ENCODE measurements at places on chromosomes 3 and 15.

GRCh38 chr15:41669701-41670100 is 9.5 kb downstream of the MGA start:
- DNase-seq = no peak

DNA sequence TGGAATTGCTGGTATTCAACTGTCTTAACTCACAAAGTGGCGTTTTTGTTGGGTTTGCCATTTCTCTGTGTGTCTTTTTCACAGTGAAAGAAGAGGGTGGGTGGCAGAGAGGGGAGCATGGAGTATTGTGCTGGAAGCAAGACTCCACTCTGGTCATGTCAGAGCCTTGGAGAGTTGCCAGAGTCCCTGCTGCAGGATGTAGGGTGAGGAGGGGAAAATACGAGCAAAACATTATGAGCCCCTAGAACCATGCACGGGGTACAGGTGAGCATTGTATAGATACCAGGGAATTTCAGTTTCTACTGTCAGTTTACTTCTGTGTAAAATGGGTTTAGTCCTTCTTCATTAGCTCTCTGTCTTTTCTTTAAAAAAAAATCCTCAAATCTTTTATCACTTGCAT is 249.9 kb downstream of the CACNA2D3 start:
- no peak for DNase-seq

GRCh38 chr15:56988219-56988618 is 69.8 kb downstream of the TCF12 start:
- no peak for DNase-seq

DNA sequence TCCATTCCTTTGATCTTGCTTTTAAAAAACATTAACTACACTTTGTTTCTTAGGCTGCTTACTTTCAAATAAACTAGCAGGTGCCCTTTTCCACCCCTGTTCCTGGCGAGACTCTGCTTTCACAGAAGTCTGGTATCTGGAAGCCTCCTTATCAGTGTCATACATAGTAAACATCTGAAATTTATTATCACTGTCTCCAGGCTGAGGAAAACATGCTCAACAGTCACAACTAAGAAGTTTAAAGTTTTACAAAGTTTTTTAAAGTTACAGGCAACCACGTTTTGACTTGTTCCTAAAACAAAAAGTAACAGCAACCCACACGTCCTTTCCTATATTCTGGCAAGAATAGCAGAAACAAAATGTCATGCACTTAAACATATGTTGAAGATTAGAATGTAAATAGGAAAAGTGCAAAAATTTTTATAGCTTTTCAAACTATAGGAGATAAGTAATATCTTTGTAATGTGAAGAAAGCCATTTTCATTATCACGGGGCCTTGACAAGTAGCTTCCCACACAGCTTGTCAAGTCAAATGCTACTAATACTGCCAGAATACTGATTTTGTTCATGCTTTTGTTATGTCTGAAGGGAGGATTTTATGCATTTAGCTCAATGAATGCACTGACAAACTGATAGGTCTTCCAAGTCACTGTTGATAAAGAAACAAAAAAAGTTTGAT is 275.2 kb upstream of the KCNMB2 start:
- DNase-seq = no peak

- no peak for DNase-seq
These were observed 1358.5 kb downstream of the ROBO2 start for GRCh38 chr3:78398401-78398800.

- DNase-seq = no peak
These were observed 123.3 kb upstream of the NANOGP8 start for GRCh38 chr15:35208353-35208752.

GRCh38 chr15:70513819-70514218 is 249.5 kb downstream of the UACA start:
- no peak for DNase-seq

GRCh38 chr3:58464866-58465265 is 27.0 kb upstream of the KCTD6 start:
- no peak for DNase-seq

DNA sequence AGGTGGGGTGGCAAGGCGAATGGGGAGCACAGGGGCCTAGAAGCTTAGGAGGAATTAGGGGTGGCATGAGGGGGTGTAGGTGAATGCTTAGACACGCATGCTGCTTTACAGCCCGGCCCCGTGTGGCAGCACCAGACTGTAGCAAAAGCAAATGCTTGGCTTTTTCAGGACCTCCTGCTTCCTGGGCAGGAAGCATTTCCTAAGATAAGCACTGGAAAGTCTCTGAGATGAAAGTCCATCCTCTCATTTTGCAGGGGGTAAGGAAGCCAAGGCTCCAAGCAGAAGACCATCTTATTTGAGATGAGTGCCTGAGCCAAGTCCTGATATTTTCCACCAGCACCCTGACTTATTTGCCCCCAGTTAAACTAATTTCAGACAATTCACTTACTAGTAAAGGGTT is 12.9 kb downstream of the SSUH2 start:
- no peak for DNase-seq

- no peak for DNase-seq
These were observed 59.8 kb downstream of the AGTR1 start for GRCh38 chr3:148757238-148758215.

DNA sequence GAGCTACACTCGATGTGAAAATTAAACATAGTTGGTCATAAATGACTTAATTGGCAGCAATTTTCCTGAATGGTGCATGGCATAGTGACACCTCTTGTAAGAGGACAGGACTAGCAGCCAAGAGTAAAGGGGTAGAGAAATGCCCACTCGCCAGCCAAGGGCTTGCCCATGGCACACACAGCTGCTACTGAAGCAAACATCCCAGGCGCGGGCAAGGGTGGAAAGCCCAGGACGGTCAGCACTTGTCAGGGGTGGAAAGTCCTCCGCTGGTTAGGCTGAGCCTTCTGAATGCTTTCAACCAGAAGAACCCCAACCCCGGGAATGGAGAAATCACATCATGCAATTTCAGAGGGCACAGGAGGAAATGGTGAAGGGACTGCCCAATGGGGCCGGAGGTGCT is 31.6 kb downstream of the BDH1 start:
- no peak for DNase-seq

- DNase-seq = no peak
These were observed 179.8 kb downstream of the MEX3B start for GRCh38 chr15:81865850-81866537.

GRCh38 chr3:8423307-8423706 is 78.3 kb upstream of the LMCD1 start:
- DNase-seq = no peak

DNA sequence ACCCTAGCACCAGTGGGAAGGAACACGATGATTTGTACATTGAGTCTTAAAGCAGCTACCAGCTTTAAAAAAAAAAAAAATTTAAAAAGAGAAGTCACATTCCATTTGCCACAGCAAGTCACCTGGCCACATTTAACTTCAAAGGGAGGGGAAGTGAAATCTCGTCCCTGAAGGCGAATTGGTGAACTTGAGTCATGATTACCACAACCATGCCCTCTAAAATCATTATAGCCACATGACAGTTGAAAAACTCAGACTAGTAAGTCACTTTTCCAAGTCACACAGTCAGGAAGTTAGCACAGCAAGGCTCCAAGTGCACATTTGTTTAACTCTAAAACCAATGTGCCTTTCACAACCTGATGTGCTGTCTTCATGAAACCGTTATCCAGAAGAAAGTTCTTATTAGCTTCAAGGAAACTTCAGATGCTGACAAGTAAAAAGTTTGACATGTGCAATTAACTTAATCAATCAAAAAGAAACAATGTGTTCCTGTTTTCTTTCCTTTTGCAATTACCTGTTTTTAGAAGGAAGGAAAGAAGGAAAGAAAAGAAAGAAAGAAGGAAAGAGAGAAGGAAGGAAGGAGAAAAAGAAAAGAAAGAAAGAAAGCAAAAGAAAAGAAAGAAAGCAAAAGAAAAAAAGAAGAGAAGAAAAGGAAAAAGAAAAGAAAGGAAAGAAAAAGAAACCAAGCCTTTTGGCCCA is 8.3 kb upstream of the THSD4 start:
- DNase-seq = no peak

DNA sequence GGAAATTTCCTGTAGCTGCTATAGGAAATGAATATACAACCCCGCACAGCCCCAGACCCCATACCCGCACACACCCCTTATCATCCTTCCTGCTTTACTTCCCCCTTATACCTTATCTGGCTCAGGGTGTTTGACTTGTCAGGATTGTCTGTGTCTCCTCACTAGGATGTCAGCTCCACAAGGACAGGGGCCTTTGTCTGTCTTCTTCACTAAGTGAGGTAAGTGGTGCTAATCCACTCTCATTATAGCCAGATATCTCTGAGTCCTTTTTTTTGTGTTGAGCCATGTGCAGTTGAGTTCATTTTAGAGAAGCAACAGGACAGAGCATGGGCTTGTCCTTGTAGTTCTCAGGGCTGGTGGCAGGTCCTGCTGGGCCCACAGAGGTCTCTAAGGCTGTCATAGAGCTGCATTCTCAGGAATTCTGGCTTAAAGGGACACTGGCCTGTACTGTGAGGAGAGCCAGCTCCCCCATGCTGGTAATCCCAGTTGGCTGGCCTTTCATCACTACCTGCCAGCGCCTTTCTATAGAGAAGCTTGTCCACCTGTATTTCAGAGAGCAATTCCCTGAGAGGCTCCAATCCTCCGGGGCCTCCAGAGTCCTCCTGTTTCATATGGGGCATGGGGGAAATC is 9.0 kb downstream of the KY start:
- no peak for DNase-seq

GRCh38 chr15:71780115-71780976 is 30.0 kb upstream of the NR2E3 start:
- DNase-seq = no peak

DNA sequence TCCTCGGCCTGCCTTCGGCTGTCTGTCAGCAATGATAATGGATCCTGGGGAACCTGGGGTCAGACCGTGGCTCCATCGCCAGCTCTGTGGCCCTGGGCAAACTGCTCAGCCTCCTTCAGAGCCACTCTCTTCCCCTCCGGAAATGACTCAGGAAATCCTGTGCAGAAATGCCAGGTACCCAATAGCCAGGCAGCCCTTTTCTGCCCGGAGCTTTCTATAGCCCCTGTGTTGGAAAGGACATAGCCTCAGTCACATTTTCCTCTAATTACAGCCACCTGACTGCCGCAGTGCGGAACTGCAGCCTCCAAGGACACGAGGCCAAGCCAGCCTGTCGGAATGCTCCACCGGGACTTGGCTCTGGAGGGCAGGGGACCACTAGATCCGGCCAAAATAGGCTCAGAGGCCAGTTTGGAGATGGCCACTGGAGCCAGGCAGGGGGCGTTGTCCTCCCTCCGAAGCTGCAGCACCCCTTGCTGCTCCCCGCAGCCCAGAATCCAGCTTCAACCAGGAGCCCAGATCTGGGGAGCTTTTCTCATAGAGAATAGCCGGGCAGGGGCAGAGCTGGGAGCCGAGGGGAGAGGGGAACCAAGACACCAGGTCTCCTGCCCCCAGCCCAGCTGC is 11.6 kb upstream of the ZXDC start:
- no peak for DNase-seq

DNA sequence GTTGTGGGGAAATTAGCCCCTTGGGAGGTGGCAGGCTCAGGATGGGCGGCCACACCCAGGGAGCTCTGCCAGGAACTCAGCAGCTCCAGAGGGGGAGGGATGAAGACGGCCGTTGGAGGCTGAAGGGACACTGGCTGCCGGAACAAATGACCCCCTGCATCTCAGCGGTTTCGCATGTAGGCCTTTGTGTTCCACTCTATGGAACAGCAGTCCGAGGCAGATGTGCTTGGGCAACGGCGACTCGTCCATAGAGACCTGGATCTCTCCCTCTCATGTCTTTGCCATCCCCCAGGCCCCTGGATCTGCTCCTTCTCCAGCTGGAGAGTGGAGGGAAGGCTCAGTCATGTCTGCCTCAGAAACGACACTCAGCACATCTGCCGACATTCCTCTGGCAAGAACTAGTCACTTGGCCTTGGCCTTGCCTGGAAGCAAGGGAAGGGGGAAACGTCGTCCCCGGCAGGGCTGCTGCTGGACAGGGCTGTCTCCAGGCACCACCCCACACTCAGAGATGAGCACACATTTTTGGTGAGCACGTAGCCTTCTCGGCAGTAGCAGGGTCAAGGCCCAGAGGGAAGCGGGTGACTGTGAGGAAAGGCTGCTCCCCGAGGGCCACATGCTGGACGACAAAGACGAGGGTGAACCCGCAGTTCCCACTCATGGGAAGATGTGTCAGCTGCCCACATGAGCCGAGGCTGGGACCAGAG is 83.8 kb downstream of the ASB7 start:
- DNase-seq = no peak

GRCh38 chr3:135311699-135312098 is 516.6 kb downstream of the EPHB1 start:
- no peak for DNase-seq

DNA sequence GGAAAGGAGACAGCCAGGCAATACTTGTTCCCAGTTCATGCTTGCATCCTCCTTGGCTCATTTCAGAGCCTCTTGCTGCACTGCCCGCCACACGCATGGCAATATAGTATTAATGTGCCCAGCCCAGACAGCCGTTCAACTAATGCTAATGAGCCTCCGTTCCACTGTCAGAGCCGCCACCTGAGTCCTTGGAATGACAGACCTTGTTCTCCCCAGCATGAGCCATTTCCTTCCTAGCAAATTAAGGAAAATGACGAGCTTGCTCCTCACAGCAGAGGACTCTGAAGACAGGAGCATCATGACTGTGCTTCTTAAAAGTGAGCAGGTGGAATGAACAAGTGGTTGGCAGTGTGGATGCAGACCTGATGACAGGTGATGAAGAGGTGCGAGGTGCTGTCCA is 10.8 kb upstream of the LRRC15 start:
- DNase-seq = no peak

- no peak for DNase-seq
These were observed 2.0 kb upstream of the SS18L2 start for GRCh38 chr3:42588625-42589024.

- no peak for DNase-seq
These were observed 194.7 kb downstream of the NEK10 start for GRCh38 chr3:27174530-27174929.

- no peak for DNase-seq
These were observed 1026.6 kb downstream of the ROBO1 start for GRCh38 chr3:78741066-78741645.

- no peak for DNase-seq
These were observed 78.6 kb downstream of the FNDC3B start for GRCh38 chr3:172118019-172118418.

- DNase-seq = no peak
These were observed 67.3 kb downstream of the MORC1 start for GRCh38 chr3:109050591-109051167.

DNA sequence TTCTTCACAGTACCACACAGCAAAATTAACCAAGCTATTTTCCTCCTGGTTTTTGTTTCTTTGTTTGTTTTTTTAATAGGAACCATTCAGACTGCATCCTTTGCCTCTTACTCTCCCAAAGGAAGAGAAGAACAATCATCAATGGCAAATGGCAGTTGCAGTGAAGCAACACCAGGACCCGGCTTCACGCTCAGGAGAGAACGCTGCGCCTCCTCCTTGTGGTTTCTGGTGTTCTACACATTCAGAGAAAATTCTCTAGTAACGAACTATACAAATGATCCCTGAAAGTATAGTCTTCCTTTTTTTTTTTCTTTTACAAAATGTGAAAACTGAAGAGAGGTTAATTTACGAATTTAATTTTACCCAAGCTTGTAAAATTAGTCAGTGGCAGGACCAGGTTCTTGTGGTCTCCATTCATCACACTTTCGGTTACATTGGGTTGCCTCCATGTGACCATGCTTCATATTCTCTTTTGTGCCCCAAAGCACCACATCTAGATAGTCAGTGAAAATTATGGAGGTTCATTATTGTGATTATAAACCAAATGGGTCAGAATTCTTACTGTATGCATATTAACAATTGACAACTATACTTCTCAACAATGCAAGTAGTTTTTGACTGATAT is 10.6 kb upstream of the MINDY2 start:
- no peak for DNase-seq

- no peak for DNase-seq
These were observed 162.2 kb downstream of the APBA2 start for GRCh38 chr15:29048011-29048410.

- DNase-seq = no peak
These were observed 86.9 kb downstream of the CNTN3 start for GRCh38 chr3:74527566-74527965.
